ENCODE measurements at places on chromosomes 5 and 9.

DNA sequence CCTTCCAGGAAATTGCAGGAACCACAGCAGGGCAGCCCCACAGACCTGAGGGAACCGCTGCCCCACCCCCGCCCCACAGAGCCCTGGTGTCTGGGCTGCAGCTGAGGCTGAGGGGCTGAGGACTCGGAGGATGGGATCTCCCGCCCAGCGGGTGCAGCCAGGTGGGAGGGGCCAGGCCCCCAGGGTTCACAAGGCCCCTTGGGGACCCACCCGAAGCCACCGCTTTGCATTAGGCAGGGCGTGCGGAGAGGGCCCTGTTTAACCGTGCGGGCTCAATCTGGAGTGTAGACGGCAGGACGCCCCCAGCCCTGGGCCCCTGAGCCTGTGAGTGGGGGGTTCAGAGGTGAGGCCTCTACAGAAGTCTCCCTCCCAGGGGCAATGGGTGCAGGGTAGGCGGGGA is 10.8 kb downstream of the NOTCH1 start:
- no peak for DNase-seq

- no peak for DNase-seq
These were observed 133.3 kb upstream of the DPYSL3 start for GRCh38 chr5:147643142-147643541.

DNA sequence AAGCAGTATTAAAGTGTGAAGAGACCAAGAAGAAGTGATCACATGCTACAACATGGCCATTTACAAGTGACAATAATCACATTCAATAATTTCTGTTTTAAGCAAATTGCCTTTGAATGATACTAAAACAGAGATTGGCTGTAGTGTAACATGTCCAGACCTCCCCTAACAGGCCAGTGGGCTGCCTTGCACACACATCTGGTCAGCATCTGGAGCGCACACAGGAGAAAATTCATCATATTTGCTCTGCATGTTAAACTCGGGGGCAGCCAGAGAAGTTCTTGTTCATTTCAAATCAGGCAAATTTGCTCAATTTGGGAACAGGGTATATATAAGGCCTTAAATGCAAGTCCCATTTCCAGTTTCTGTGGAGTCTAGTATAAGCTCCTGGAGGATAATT is 111.1 kb upstream of the FBXL7 start:
- DNase-seq, result no peak

GRCh38 chr5:139126711-139127111 is 71.5 kb downstream of the SIL1 start:
- peak; percentile 71 for DNase-seq

GRCh38 chr5:128703322-128703721 is 165.3 kb upstream of the FBN2 start:
- no peak for DNase-seq

DNA sequence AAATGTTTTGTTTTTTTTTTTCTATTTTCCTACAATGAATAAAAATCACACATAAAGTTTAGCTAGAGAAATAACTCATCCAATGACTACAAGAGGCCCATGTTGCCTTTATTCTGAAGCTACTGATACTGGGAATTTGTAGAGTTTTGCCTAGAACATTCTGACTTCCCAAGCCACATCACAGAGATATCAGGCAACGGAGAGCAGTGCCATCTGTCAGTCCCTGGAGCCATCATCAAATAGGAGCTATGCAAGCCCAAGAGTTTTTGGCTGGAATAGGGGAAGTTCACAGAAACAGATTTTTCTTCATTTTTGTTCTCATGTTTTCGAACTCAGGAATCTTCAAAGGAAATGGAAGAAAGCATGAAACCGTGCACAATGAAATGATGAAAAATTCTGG is 896.6 kb downstream of the TLE1 start:
- DNase-seq, result peak; percentile 44

- DNase-seq, result peak; percentile 28
These were observed 12.1 kb downstream of the RGS14 start for GRCh38 chr5:177369645-177370440.

- DNase-seq, result peak; percentile 1
These were observed 18.4 kb upstream of the F2RL2 start for GRCh38 chr5:76641514-76642120.

- no peak for DNase-seq
These were observed 225.9 kb downstream of the PIK3R1 start for GRCh38 chr5:68441309-68442073.

DNA sequence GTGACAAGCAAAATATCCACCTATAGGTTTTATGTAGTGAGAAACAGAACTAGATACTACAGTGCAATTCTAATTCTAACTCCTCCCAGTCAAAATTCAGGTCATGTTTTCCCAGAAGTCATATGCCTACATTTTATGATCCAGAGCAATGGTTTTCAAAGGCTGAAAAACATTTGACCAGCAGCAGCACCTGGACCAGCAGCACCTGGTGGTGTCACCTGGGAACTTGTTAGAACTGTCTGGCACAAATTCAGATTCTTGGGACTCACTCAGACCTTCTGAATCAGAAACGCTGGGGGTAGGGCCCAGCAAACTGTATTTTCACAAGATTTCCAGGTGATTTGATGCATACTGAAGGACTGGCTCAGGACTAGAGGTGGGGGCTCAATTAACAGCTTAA is 367.7 kb upstream of the RFX3 start:
- no peak for DNase-seq

DNA sequence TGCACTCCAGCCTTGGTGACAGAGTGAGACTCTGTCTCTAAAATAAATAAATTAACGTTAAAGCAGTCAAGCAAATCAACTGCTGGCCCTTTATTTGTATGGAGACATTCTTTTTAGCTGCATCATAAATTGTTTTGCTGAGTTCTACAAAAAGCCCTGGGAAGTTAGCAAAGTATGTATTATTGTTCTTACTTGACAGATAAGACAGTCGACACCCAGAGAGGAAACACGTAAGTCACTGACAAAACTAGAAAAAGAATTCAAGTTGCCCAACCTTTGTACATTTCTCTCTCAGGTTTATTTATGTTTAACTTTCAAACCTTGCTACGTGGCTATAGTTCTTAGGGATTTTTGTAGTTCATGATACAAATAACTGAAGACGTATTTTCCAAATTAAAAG is 40.4 kb upstream of the MACIR start:
- DNase-seq, result no peak

- no peak for DNase-seq
These were observed 32.6 kb downstream of the ADAMTS2 start for GRCh38 chr5:179312557-179313235.

GRCh38 chr9:112308588-112308987 is 24.8 kb downstream of the PTBP3 start:
- no peak for DNase-seq

DNA sequence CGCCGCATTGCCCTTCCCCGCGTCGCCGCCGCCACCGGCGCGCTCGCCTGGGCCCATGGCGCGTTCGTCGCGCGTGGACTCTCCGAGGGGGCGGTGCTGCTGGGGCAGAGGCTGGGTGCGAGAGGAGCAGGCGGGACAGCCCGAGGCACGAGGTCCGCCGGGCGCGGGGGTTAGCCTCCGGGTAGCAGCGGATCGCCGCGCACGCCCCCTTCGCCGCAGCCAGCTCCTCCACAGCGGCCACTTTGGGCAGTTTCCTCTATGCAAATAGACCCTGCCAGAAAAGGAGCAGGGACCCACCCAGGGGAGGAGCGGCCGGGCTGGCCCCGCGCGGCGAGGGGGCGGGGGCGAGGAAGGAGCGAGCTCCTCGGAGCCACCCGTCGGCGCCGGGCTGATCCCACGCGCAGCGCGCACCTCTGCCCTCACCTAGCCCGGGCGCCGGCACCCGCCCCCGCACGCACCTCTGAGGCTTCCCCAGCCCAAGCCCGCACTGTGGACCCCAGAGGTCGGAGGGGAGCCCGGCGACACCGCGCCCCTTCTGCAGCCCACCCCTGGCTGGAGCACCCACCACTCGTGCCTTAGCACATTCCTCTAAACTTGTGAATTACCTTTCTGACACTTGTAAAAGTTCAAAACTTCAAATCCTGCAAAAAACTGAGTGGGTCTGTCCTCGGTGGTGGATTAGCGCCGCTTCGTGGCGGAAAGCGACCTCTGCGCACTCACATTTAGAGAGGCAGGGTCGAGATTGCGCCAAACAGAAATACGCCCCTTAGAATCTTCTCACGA is at the start of gene COL23A1:
COL23A1 (minus strand) TSS at position 253 of the 783 bp plus-strand sequence.
- no peak for DNase-seq

GRCh38 chr5:113205323-113205722 is 228.7 kb downstream of the DCP2 start:
- no peak for DNase-seq

- no peak for DNase-seq
These were observed 426.2 kb downstream of the MTRR start for GRCh38 chr5:8295141-8295540.

DNA sequence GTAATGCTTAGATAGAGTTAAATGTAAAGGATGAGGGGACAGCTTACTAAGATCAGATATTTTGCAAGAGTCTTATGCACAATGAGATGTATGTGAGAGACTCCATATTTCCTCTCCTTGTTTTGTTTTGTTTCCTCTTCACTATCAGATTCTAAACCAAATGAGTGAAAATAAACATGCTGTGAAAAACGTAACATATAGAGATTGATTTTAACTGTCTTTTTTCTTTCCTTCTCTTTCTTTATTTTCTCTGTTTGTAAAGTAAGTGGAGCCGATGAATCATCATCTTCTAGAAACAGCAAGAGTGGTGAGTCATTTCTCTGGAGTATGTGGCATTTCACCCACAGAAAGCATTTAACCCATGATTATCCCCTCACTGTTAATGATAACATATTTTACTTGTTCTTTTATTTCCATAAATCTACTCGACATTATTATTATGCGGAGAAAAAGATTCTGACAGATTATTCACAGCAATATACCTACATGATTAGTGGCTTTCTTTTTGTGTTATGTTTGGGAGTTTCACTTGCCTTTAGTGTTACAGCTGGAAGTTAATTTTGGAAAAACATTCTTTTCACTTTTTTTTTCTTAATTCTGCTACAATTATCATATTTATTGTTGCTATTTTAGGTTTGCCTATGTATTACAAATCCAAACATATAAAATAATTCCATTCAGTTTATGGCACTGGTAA is 2.1 kb upstream of the ANXA1 start:
- DNase-seq, result no peak

GRCh38 chr5:84227236-84227635 is 157.4 kb downstream of the EDIL3 start:
- DNase-seq, result no peak

Measured in cerebellum (tissue), 4 donors.